ENCODE measurements at places on chromosomes 6 and 20.

GRCh38 chr20:19492687-19493336 lies 265.2 kb upstream of the RIN2 start:
- no peak for DNase-seq

DNA sequence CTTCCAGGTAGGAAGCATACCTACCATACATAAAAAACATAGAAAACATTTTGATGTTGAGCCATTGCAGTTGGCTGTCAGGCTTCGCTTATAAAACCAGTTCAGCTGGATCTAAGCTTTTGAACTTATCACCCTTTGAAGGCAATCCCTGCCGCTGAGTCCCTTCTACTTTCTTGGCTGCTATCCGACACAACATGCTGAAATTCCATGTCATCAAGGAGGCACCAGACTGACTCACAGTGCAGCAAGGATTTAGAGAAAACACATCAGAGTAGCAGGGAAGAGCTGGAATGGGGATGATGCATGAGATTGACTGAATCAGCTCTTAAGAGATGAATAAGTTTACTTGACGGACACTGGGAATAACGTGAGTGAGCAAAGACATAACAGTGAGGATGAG lies 135.0 kb upstream of the MAN1A1 start:
- no peak for DNase-seq

DNA sequence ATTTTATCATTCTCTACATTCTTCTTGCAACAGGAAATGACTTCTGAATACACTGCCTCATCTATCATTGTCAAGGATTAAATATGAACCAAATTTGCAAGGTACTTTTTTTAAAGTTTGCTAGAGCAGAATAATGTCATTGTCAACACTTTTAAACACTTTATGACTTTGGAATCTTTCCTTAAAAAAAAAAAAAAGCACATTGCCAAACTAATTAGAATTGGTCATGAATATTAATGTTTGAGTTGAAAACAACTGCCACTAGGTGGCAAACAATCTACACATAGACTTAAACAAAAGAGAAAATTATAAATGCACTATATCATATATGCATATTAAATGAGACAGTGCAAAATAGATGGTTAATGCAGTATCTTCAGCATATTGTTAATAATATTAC lies 32.5 kb upstream of the TMEM244 start:
- no peak for DNase-seq

DNA sequence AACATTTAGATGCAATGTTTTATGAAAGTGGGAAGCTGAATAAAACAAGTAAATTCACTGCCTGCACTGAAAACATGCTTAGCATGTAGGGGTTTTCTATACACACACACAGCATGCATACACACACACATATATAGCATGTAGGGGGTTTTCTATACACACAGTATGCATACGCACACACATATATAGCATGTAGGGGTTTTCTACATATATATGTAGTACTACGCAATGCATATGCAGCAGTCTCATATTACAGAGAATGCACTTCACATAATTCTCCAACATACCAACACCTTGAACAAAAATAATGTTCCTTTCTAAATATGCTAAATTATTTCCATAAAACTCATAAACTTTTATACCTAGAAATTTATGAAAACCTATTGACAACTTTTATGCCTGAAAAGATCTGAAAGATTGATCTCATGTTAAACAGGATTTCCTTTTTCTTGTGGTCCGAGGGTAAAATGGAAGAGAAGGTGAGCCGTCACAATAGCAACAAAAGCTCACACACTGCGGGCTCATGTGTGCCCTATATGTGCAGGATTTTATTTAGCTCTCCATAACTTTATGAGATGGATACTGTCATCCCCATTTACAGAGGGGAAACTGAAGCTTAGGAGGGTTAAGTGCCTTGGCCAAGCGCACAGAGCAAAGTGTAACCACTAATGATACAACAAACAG lies 81.9 kb upstream of the TULP1 start:
- DNase-seq, result no peak

- no peak for DNase-seq
Observed at GRCh38 chr6:159594106-159594749, 98.8 kb downstream of the SOD2 start.

- DNase-seq, result no peak
Observed at GRCh38 chr20:59269411-59270025, 30.9 kb upstream of the EDN3 start.

GRCh38 chr20:61437280-61438206 lies 185.5 kb downstream of the CDH4 start:
- no peak for DNase-seq

GRCh38 chr20:23189341-23189740 lies 103.2 kb upstream of the CD93 start:
- no peak for DNase-seq

DNA sequence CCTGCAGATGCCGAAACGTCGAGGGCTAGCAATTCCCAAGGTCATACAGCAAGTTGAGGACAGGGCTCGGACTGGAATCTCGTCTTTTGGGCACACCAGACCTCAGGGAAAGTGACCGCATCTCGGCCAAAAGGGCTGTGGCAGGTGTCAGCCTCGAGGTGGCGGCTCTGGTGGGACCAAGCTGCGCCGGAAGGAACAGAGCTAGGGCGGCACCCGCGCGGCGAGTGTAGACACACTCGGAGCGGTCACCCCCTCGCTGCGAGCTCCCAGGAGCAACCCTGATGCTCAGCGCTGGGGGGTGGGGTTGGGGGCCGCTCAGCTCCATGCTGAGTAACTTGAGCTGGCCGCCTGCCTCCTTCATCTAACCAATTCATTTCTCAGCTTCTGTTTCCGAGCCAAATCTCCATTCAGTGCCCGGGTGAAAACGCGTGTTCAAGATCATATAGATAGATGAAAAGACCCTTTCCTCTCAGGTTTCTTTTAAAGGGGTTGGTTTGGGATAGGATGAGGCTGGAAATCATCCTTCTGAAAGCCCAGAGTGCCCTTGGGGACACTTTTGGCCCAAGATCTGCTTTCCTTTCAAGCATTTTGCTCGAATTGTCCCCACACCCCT lies 2.2 kb upstream of the TUBB2B start:
- DNase-seq, result no peak

DNA sequence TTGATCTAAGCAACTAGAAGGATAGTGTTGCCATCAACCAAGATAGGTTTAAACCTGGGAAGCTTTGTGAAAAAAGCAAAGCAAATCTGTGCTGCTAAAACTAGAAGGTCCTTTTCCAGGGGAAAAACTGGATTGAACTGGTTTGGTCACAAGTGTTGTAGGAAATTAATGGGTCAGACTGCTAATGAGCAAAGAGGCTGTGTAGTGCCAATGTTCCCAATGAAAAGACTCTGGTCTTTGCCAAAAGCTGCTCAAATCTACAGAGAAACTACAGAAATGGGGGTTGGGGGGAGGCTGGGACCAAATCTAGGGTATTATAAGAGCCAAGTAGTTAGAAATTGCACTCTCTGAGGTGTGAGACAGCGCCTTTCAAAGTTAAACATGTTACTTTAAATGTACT lies 85.0 kb downstream of the PLCG1 start:
- DNase-seq, result no peak

DNA sequence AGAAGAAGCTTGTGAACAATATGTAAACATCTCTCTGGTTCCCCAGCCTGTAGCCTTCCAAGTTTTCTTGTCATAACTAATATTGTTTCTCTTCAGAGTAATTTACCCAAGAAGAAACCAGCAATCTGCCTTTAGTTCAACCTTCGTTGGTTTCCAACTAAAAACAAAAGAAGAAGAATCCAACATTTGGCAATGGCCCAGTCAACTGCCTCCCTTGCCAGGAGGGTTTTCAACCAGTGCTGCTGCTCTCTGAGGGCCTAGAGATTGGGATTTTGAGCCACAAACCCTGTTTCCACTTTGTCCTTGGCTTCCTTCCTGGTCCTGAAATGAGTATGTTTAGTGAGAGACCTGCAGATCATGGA lies 395.8 kb upstream of the CNR1 start:
- DNase-seq, result no peak

DNA sequence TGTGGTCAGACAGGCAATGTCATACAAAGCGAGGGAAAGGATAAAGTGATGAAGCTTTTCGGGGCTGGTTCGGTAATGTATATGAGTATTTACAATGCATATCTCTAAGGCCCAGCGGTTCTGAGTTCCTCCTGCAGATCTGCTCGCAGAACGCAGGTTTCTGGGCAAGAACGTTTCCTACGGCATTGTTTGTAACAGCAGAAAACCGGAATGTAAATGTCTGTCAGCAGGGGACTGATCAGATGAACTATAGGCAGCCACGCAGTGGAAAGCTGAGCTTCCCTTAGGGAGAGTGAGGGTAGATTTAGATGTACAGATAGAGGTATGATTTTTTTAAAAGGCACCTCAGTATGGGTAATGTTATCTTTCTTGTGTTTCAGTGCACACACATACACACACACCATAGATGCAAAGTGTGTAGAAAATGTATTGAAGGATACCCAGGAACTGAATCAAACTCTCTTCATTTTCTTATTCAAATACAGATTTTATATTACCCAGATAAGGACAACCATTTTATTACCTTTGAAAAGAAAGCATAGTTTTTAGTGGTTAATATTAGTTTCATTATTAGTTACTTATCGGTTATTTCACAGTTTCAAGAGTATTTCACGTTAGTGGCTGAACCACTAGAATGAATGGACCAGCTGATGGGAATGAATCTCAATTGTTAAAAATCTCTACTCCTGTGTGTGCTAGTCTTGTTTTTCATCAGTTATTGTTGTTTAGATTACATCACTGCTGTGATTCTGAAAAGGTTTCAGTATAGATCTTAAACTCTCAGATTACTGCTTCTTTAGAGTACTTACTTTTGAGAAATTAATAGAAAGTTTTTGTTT lies 56.2 kb downstream of the SNX9 start:
- DNase-seq, result no peak

GRCh38 chr20:5845681-5846615 lies 95.7 kb downstream of the SHLD1 start:
- DNase-seq, result no peak

- DNase-seq, result no peak
Observed at GRCh38 chr6:159098636-159099106, 53.9 kb upstream of the TAGAP start.

- DNase-seq, result no peak
Observed at GRCh38 chr20:41248368-41249024, 69.0 kb downstream of the ZHX3 start.

DNA sequence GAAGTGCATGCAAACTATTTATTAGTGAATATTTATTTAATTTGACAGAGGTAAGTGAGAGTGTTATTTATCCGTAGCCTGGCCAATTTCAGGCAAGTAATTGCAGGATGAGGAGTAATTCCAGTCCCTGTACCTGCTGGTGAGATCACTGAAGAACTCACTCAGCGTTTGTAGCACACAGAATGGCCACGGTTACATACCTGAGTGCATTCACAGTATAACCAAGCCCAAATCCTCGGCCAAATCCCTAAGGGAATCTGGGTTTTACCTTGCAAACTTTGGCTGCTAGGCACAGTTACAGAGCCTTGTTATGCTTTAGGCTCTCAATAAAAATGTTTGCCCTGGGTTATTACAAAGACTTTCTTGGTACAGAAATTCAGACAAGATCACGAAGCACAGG lies 93.3 kb downstream of the KCNQ5 start:
- no peak for DNase-seq

DNA sequence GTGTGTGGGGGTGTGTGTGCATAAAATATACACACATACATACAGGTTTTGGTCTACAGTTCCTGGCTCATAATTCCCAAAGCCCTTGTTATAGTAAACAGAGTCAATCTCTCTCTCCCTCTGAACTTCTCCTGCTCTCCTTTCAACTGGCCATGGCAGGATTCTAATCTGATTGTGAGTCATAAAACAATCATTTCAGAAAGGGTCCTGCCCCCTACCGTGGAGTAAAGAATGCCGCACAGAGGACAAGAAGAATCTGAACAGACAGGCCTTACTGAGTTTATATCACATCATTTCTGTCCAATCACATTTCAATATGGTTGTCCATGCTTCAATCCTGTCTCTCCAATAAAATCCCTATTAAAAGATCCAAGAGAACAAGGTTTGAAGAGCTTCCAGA lies 416.9 kb downstream of the FRK start:
- DNase-seq, result peak; percentile 2

- DNase-seq, result peak; percentile 10
Observed at GRCh38 chr20:48986899-48987298, 59.2 kb upstream of the CSE1L start.

DNA sequence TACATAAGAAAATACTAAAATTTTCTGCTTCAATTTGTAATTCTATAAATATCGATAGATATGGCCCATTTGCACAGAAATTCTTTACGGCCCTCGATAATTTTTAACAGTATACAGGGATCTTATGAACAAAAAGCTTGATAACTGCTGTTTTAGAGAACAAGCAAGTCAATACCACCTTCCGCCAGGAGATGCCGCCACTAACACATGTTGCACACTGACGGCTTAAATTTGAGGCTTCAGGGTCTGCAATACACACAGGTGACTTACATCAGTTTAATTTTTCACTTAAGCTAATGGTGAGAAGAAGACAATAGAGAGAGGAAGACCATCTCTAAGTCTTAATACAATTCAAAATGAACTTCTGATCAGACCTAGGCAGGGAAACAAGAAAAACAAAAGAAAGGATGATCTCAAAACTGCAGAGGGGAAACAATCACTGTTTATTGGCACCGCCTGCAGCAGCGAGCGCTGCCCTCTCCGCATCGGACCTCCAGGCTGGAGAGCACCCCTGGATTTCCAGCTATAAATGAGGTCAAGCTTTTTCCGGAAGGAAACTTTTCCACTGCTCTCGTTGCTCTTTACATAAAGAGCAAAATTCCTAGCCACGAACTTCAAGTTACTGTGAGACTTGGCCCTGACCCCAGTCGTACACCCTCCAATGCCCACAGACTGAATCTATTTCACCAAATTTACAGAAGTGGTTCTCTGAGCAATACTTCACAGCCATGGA lies 53.9 kb downstream of the OTOR start:
- peak; percentile 58 for DNase-seq

GRCh38 chr6:4472969-4473642 lies 303.1 kb upstream of the CDYL start:
- no peak for DNase-seq

- DNase-seq, result no peak
Observed at GRCh38 chr6:36677753-36678487, 594 bp upstream of the CDKN1A start.

DNA sequence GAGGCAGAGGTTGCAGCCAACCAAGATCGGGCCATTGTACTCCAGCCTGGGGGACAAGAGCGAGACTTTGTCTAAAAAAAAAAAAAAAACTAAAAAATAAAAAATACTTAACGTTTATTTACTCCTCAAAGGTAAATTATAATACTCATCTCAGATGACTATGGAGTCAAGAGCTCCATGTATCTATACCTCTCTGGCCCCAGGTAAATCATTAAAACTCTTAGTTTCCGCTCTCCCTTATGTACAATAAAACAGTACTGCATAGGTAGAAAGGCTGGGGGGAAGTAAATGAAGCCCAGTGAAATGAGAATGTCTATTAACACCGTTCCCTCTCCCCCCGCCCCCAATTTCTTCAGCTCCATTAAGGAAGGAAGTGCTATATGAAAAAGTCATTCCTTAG lies 1.2 kb downstream of the SRSF12 start:
- no peak for DNase-seq
